Cardiac septum (tissue), 1 donor: ENCODE measurements at places on chromosomes 11 and 22.

- DNase-seq: no peak
These were observed 12.5 kb upstream of the MRPL16 start for GRCh38 chr11:59822989-59823566.

DNA sequence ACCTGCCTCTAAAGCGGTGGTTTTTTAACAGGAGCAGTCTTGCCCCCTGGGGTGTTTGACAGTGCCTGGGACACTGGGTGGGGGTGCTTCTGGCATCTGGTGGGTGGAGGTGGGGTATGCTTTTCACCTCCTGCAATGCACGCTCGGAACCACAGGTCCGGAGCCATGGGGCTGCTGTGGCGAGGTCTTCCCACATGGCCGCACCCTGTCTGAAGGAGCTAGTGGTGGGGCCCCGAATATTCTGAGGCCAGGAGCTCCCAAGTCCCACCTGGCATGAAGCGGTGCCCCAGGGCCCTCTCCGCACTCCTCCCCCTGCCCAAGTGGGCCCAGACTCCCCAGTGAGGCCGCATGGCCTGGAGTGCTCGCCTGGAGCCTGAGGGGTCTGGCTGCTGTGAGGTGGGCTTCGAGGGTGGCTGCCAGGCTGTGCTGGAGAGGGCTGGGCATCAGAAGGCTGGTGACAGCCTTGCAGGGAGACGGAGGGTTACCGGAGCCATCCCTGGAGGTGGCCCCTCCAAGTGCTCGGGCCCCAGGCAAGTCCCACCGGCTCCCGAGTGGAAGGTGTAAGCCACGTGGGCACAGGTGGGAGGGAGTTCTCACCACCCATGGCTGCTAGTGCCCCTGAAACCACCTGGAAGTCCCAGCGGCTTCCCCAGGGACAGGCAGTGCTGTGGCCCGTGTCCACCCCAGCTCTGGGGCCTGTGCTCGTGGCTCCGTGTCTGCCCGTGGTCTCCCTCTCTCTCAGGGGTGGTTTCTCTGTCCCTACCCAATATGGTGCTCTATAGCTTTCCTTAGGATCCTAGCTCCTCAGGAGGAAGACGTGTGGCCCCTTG is 15.1 kb downstream of the TBX1 start:
- no peak for DNase-seq

- DNase-seq: no peak
These were observed 31.0 kb upstream of the RFPL3 start for GRCh38 chr22:32326647-32327046.

DNA sequence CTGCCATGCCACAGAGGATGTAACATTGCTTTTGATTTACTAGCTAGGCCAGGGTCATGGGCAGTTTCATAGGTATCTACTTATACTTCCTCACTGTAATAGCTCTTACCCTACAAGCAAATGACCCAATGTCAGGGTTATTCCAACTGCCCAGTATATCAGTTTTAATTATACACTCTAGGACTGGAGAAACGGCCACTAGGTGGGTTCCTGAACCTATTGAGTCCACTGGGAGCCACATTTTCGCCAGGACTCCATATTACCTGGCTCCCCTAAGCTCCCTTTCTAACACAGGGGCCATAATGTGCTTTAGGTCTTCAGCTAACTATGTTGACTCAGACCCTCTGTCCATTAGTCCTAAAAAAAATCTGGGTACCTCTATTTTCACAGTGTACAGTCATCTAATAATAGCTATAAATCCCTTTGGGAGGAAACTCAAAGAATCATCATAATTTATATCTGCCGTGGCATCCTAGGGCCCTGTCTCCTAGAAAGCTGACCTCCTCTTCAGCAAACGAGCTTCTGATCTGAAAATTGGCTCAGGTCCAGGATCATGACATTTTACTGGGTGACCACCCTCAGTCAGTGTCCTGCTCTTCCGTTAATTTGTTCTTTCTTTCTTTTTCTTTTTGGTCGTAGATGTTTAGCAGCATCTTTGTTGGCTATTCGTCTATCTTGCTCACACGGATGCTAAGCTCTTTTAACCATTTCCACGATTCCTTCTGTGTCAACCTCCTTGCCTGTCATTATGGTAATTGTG is 244.3 kb downstream of the FAM76B start:
- DNase-seq: no peak

GRCh38 chr22:30318799-30319419 is 7.8 kb downstream of the TBC1D10A start:
- no peak for DNase-seq

- no peak for DNase-seq
These were observed 7.2 kb downstream of the SMTNL1 start for GRCh38 chr11:57544566-57544965.

GRCh38 chr22:20786536-20786979 is 12.6 kb downstream of the SERPIND1 start:
- DNase-seq: no peak

GRCh38 chr11:104124979-104125378 is 39.0 kb downstream of the PDGFD start:
- DNase-seq: no peak

DNA sequence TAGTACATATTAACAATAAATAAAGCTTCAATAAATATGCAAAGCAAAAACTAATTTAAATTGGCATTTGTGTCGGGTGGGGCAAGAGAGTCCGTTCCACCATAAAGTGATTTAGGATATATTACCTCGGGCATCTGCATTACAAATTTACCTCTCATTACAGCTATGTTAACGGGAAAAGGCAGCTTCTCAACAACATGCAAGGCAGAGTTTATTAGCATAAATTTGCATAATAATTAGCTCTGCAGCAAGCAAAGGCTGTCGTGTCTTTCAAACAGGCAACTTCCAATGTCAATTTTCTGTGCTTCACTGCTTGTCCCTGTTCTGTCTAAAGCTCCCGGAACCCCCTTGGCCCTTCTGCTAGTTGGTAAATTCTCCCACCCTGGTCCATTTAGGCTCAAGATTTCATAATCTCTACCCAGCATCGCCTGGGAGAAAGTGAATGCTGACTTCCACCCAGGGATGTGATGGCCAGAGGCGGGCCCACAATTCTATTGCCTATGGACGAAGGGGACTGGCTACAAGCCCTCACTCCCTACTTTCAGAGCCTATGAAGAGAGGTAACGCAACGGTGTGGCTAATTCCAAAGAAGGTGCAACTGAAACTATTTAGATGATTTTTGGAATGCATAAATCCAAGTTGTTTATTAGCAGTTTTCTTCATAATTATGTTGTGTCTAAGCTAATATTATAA is 462.1 kb downstream of the OPCML start:
- DNase-seq: no peak

DNA sequence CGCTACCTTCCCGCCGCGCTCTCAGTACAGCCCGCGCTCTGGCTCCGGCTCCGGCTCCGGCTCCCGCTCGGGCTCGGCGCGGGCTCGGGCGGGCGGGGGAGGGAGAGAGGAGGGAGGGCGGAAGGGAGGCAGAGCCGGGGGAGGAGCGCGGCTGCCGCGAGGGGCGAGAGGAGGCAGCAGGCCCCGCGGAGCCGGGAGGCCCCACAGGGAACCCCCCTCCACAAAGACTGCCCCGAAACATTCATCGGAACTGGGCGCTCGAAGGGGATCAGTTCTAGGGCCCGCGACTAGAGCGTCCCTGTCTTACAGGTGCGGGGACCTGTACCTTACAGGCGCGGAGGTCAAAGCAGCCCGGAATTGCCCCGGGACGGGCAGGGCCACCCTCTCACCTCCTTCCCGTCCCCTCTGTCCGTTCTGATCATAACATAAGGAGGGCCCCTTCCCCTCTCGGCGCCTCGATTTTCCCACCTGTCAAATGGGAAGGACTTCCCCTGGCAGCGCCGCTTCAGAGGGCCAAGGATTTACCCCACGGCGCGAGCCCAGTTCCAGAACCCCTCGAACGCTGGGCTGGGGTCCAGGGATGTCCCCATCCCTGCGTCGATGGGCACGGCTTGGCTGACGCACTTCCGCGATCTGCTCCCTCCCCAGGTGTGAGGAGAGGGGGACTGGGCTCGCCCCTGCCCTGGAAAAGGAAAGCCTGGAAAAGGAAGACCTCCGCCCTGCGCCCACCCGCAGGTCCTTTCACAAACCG is at the start of gene SHISA8:
Gene SHISA8 (minus strand): TSS at position 40 of the 751 bp plus-strand sequence. CDS start 407 bp downstream, outside the sequence.
- DNase-seq: no peak

DNA sequence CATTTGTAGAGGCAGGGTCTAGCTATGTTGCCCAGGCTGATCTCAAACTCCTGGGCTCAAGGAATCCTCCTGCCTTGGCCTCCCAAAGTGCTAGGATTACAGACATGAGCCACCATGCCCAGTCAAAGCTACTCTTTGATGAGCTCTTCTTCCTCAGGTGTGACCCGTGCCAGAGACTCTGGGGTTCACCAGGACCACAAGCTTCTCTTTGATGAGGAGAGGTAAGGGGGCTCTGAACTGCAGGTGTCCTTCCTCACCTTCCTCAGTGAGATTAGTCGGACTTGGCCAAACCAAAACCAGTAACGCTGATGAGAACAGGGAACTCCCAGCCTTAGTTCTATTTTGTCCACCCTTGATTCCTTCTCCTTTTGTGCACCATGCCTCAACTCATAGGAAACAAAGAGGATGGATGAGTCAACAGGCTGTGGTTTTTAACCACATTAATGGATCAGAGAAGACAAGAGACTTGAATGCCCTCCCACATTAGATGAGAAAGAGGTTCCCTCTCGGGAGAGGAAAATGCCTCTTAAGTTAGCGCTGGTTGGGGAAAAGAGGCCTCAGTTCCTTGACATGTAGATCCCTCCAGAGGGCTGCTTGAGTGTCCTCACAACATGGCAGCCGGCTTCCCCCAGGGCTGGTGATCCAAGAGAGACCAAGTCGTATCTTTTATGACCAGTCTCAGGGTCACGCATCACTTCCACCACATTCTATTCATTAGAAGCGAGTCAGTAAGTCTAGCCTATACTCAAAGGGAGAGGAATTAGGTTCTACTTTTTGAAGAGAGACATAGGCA is 25.7 kb upstream of the CTR9 start:
- DNase-seq: no peak

DNA sequence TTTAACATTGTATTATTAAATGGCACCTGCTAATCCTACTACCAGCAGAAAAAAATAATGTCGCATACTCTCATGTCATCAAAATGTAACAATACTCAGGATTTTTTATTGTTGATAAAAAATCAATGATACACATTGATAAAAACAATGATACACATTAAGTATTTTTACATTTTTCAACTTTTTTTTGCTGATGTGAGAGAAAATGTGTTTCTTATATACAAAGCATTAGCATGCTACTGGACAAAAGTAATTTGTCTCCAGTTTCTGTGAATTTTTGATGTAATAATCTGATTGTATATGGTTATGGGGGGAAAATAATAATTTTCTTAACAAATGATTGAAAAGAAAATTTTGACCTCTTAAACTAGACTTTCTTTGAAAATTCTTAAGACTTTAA is 1256.6 kb upstream of the CNTN5 start:
- DNase-seq: no peak

GRCh38 chr11:68460741-68461574 is at the start of gene PPP6R3:
Gene PPP6R3 (plus strand): TSS chr11:68460752. CDS start chr11:68537665, 76,913 bp downstream.
- no peak for DNase-seq

DNA sequence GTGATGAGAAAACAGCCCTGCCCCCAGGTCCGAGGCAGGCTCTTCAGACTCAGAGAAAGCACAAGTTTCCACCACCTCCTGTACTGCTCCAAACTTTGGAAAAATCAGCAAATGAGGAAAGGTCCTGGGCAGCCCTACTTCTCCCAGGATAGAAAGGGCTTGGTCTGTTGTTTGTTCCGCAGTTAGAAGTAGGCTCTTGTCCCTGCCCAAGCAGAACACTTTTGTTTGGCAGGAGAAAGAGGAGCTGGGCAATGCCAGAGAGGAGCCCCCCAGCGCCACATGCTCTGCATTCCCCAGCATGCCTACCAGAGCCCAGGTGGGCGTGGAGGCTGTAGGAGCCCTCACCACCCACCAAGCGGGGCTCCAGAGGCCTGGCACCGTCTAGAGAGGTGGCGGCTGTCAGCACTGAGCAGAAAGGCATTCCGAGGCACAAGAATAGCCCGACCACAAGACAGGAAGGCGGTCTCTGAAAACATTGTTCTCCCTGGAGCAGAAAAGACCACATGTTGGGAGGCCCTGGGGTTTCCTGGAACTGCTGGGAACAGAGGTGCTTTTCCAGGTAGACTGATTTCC is 90.3 kb upstream of the CD82 start:
- DNase-seq: no peak

- no peak for DNase-seq
These were observed 183.2 kb downstream of the GRIK4 start for GRCh38 chr11:120694726-120695125.

DNA sequence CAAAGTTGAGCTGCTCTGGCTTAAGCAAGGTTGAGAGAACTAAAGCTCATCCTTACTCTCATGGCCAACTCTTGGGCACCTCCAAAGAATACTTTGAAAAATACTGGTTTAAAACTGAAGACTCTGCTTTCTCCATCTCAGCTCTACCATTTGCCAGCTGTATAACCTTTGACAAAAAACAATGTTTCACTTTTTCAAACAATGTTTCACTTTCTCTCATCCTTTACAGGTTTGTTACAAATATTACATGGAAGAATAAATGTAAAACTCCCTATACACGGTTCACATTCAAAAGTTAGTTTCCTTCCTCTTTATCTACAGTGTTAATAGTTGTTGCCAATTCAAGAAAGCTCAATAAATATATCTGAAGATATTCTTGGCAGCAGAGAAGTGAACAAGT is 19.2 kb downstream of the AMBRA1 start:
- DNase-seq: no peak

GRCh38 chr11:41451011-41451410 is 8.4 kb downstream of the LRRC4C start:
- DNase-seq: no peak

GRCh38 chr11:114166897-114167323 is 107.4 kb downstream of the ZBTB16 start:
- no peak for DNase-seq

GRCh38 chr11:1672613-1673350 is 24.2 kb upstream of the KRTAP5-6 start:
- DNase-seq: no peak

GRCh38 chr22:26890870-26891269 is 233.5 kb downstream of the MIAT start:
- DNase-seq: no peak

- no peak for DNase-seq
These were observed 48.2 kb downstream of the ST3GAL4 start for GRCh38 chr11:126403658-126404057.

DNA sequence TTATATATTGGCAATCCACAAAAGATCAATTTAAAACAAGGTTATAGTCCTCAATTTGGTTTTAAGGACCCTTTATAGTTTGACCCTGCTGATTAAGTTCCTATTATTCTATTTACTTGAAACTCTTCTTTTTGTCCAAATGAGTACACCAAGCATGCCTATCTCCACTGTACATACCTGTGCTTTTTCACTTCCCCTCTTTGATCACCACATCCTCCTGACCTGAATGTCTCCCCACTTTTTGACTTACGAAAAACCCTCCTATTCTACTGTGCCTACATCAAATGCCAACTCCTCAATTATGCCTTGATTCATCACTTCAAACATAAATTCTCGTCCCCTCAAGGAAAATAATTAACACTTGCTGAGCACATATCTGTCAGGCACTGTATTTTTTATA is 113.5 kb downstream of the SOX6 start:
- DNase-seq: no peak

GRCh38 chr11:63766531-63767235 is 1.9 kb downstream of the ZFTA start:
- no peak for DNase-seq

- no peak for DNase-seq
These were observed 213.6 kb downstream of the NXPE2 start for GRCh38 chr11:114891911-114892310.

GRCh38 chr11:5247472-5248192 is 2.0 kb downstream of the HBG1 start:
- DNase-seq: no peak
